ENCODE measurements at places on chromosomes 1 and 21.

DNA sequence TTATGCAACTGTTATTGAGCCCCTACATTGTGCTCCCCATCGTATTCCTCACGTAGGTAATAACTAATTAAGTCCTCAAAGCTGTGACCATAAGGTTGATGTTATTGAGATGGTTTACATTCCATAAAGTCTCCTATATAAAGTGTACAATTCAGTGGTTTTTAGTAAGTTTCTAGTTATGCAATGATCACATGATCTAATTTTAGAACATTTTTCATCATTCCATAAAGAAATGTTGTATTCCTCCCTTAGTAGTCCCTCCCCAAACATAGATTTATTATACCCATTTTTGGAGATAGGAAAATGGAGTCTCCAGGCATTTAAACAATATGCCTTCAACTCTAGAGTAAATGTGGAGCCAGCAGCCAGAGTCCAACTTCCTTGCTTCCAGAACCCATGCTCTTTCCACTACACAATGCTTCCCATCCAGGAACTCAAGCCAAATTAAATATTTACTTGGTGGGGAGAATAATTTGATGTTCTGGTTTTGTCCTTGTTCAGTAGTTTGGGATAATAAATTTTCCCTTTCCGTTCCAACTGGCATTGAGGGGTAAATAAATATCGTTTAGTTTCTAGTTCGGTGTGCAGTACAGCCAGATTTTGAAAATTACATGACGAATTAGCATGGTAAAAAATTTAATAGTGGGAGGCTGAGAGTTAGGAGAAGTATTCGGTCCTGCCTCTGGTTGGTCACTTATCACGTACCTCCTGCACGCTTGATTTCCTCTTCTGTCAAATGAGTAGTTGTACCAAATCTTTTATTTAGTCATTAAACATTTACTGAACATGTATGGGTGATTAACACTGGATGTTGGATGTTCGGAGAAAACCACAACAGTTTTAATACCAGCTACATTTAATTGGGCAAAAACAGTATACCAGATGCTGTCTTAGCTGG is 66.3 kb downstream of the CACHD1 start:
- DNase-seq = no peak

DNA sequence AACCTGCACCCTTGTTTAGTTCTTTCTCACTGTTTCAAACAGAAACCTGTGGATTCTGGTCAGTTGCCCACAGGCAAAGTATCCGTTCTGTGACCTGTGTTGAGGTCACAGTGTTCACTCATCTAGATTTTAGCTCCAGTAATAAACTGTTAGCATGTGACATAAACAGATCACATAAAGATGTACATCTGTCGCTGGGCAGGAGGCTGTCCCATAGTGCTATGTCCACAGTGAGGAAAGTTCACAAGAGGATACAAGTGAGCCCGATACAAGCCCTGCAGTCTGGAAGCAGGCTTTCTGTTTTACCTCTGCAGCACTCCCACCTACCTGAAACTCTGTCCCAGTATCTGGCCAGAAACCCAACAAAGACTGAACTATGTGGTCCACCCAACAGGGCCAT is 28.4 kb downstream of the LMX1A start:
- DNase-seq = no peak

- no peak for DNase-seq
These were observed 1.0 kb downstream of the PDXK start for GRCh38 chr21:43719748-43720538.

DNA sequence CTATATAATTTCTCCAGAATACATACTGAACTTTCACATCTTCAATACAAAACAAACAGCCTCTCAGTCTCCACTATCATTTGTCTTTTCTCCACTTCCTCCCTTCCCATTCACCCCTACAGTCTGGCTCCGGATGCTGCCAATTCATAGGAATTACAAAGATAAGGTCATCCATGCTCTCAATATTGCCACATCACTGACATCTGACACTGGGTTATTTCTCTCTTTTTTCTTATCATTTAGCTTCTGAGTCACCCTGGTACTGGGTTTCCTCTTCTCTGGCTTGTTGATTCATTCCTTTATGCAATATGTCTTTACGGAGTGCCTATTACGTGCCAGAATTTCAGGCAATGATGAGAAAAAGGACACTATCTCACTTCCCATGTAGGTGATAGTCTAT is 3.1 kb upstream of the SH3BP5L start:
- no peak for DNase-seq

- DNase-seq = no peak
These were observed 53.6 kb downstream of the KIF21B start for GRCh38 chr1:200969726-200970561.

GRCh38 chr1:247077876-247078257 is 744 bp downstream of the ZNF670 start:
- no peak for DNase-seq

DNA sequence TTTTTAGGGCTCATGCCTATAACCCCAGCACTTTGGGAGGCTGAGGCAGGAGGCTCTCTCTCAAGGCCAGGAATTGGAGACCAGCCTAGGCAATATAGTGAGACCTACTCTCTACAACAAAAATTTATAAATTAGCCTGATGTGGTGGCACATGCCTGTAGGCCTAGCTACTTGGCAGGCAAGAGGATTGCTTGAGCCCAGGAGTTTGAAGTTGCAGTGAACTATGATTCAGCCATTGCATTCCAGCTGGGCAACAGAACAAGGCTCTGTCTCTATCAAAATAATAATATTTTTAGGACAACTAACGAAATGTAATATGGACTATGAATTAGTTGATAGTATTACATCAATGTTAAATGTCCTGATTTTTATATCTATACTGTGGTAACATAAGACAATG is 68.8 kb upstream of the ARID1A start:
- no peak for DNase-seq

Data from stimulated activated CD4-positive, alpha-beta T cell treated with anti-CD3 and anti-CD28 coated beads, Interleukin-15, amount 100 ng/mL, for 1 hour (primary cell).